ENCODE measurements at places on chromosomes 4 and X.
A peak's percentile ranks its signal among the peaks of the same experiment; 100 is the strongest.

DNA sequence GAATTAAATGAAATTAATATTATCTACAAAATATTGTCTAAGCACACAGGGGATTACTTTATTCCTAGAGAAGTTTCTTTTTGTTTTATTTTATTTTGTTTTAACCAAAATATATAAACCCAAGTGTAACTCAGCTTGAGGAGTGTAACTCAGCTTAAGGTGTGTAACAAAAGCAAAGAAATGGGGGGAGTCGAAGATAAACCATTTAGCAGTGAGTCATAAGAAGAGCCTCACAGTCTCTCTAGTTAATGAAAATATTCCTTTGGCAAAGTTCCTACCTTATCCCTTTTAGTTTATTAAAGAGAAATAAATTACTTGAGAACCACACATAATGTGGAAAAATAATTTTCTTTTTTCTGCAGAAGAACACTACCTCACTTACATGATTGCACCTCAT lies 261.8 kb downstream of the KCTD8 start:
- DNase-seq: no peak

- no peak for DNase-seq
Observed at GRCh38 chr4:123495530-123495929, 98.9 kb downstream of the SPRY1 start.

- DNase-seq: no peak
Observed at GRCh38 chr4:7529368-7530080, 94.8 kb upstream of the PSAPL1 start.

DNA sequence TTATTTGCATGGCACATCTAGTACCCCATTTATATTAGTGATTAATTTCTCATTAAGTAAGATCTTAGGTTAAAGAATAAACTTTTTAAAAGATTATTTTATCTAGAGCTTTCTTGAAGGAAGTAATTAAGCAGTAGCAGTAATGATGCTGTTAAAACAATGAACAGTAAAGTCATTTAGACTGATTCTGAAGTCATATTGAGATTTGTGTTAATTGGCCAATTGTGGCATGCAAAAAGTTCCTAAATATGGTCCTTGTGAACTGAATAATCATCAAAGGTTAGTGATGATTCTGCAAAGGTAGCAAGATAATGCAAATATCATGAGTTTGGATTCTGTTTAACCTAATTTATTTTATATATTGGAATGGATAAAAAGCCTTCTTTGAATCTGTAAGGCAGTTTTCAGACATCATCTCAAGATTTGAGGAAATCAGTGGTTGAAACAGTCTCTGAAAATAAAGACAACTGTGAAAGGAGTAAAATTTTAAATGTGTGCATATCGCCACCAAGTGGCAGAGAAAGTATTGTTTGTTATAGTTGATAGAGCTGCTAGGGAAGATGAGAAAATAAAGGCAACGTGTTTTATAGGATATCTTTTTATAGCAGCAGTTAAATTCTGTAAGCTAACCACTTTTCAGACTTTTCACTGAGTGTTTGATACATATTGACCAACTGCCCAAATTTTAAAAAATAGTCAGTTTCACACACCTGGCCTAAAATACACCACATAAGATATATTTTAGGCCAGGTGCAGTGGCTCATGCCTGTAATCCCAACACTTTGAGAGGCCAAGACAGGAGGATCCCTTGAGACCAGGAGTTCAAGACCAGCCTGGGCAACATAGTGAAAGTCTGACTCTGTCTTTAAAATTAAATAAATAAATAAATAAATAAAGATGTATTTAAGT lies 79.6 kb downstream of the CCKAR start:
- DNase-seq: peak; percentile 21

- no peak for DNase-seq
Observed at GRCh38 chr4:43394976-43395375, 502.5 kb downstream of the GRXCR1 start.

DNA sequence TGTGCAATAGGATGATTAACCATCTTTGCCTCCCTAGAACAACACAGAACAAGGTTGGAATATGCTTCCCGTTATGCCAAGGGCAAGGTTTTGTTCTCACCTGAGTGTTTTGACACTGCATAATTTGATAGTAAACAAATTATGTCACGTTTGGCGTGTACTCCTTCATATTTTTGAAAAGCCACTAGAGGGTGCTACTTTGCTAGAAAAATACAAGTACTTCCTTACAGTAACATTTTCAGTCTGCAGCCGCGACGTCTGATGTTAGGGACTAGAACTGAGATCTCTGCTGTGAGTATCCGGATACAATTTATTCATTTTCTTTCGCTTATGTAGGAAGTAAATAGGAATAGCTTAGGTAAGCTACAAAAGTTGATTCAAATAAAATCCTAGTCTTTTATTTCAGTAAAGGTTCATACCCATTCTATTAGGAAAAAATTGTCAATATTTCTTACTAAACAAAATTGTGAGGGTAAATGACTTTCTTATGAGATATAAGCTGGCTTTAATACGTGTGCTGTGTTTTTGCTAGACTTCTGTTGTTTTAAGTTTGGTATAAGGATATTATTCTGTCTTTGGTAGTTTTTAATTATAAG lies 181.1 kb upstream of the WDFY3 start:
- peak; percentile 38 for DNase-seq

DNA sequence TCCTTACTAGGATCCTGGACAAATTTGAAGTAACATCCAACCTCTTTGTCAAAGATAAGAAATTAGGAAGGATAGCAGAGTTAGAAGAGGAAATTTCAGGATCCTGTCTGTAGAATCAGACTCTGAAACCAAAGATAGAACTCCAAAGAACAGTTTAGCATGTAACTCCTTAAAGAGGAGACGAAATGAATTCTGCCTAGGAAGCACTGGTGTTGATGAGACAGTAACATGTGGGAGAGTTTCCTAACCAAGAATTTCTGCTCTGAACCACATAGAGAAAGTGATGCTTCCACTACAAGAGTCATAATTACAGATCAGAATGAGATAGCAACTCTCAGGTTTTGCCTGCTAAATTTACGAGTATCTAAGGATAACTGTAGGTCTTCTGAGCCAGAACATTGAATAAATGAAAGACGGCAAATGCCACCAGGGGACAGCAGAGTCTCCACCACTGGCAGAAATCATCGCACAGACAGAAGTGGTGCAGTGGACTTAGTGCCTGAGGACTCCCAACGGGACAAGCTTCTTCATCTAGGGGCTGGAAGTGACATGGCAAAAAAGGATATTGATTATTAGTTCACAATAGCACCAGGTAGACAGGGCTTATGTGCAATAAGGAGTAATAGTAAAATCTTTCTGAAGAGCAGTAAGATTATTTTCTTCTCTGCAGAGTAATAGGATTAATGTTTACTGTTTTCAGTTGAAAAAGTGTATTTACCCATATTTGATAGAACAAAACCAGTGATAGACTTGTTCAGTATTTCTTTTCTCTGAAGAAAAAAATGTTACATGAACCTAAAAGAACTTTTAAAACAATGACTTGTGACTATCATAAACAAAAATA lies 6.7 kb upstream of the PPID start:
- DNase-seq: no peak

DNA sequence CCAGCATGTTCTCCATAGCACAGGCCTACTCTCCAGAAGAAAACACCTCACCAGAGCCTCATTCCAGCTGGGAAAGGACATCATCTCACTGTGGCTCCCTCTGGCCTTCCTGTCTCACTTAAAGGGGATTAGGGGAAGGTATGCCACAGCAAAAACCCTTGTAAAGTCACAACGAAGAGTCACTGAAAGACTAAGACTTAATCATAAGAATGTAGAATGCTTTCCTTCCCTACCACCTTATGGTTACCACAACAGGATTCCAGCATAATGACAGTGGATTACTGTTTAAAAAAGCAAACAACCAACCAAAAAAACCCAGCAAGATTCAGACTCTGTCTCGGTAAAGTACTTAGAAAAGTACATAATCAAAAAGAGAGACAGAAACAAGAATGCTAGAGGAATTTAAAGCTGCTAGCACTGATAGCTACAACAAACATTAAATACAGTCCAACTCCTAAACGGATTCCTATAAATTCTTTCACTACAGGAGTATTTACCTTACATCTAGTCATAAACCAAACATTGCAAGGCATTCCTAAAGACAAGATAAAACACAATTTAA lies 75.1 kb downstream of the BANK1 start:
- no peak for DNase-seq

- DNase-seq: no peak
Observed at GRCh38 chrX:68698942-68699341, 51.5 kb downstream of the STARD8 start.

- DNase-seq: no peak
Observed at GRCh38 chr4:54230484-54231418, 1.7 kb downstream of the PDGFRA start.

GRCh38 chr4:5379895-5380294 lies 328.5 kb downstream of the EVC2 start:
- DNase-seq: no peak

- DNase-seq: no peak
Observed at GRCh38 chr4:133808151-133808550, 393.4 kb downstream of the PABPC4L start.

DNA sequence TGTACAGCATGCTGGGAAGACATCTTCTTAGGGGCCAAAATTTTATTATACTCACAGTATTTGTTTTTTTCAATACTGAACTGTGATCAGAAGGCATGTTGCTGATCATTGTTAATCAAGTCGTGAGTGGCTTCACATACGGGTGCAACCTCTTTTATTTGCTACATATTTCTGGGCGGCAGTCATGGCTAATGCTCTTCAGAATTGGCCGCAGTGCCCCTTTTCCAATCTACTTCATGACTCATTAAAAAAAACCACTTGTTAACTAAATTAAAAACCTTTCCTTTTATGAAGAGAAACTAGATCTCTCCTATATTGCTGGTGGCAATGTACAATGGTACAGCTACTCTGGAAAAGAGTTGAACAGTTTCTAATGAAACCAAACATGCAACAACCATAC lies 101.5 kb upstream of the C1GALT1C1 start:
- DNase-seq: no peak

DNA sequence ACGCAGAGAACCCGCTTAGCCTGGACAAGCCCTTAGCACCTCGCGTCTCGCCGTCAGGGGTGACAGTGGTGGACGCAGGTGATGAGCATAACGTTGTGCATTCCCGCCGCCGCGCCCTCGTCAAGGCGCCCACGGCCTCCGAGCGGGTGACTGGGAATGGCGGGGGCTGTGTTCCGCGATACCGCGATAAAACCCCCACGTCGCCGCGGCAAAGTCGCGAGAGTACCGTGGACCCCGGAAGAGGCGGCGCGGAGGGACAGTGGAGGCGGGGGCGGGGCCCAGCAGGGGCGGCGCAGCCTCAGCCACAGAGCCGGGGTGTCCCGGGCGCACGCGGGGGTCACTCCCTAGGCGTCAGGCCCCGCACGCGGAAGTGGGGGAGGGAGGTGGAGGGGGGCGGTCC lies 53.8 kb downstream of the ZFYVE28 start:
- peak; percentile 5 for DNase-seq

DNA sequence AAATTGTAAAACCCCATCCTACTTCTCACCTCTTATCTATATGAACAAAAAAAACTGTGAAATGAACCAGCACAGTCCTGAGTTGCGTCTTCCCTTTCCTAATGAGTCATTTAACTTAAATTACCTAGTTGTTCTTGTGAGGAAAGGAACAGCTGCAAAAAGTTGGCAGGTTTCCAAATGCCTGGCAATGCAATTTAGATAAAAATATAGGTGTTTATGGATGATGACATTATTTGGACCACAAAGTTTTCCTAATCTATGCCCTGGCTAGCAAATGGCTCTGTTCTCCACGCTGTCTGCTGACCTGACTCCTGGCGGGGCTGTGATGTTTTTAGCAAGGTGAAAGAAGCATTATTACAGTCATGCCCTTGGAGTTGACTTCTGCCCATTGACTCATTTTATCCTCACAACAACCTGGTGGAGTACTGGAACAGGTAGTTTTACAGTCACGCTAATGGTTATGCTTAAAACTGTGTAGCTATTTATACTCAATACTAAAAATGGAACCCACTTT lies 29.8 kb upstream of the RELL1 start:
- DNase-seq: no peak

DNA sequence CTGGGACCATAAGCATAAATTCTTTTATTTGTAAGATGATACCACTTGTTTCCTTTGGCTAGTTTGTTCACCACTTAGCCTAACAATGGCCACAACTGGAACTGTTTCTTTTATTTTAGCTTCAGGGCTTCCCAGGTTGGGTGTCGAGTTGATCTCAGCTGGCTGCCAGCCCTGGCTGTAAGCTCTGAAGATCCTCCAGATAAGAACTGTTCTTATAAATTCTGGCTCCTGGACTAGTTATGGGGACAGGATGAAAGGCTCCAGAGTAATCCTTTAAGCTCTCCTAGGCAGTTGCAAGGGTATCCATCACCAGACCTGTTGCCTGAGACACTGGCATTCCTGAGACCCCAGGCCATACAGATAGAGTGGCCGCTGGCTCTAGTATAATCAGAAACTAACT lies 129.4 kb upstream of the ACSL4 start:
- no peak for DNase-seq

DNA sequence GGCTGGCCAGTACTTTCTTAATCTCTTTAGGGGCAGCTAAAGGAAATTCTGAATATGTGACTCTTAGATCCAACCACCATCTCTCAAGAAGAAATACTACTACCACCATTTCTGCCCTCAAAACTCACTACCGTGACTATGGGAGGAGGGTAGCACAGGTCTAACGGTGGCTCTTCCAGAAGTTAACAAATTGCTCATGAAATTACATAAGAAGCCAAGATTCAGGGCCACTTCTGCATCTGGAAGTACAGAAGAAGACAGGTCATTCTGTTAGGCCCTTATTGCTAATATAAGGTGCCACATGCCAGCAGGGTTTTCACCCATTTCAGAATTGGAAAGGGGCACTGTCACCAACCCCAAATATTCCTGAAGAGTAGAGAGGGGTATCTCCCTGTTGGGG lies 19.6 kb upstream of the NKRF start:
- no peak for DNase-seq

- no peak for DNase-seq
Observed at GRCh38 chr4:7503559-7504249, 69.0 kb upstream of the PSAPL1 start.

GRCh38 chrX:23185951-23186350 lies 148.7 kb upstream of the PTCHD1 start:
- no peak for DNase-seq

GRCh38 chrX:20063153-20063552 lies 53.6 kb downstream of the MAP7D2 start:
- no peak for DNase-seq

- DNase-seq: no peak
Observed at GRCh38 chr4:108540536-108540935, 79.8 kb upstream of the RPL34 start.

- no peak for DNase-seq
Observed at GRCh38 chr4:38757945-38758600, 24.7 kb downstream of the TLR10 start.

- no peak for DNase-seq
Observed at GRCh38 chr4:146564492-146564891, 42.8 kb upstream of the SLC10A7 start.

DNA sequence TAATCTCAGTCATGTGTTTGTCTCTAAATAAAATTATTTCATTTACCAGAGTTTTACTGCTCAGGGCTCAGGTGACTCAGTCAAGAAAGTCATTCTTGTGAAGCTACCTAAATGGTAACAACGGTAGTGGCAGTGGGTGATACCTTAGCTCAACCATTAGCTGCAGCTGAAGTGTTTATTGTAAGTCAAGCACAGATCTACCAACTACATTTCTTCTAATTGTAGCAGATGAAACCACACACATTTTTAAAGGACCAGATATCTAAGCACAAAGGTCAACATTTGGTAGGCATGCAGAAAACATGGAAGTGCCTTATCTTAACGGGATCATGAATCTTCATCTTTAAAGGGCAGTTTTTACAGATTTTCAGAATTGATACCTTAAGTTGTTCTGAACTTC lies 79.1 kb downstream of the FAT4 start:
- no peak for DNase-seq

GRCh38 chrX:48509619-48510018 lies 827 bp downstream of the PORCN start:
- DNase-seq: no peak

GRCh38 chr4:5824635-5825034 lies 68.3 kb downstream of the CRMP1 start:
- no peak for DNase-seq

All from fibroblast of skin of left biceps (primary cell).